ENCODE measurements at places on chromosomes 2 and 18. TPM values are rescaled to one million over a fixed set of nuclear protein-coding genes. Genes with fewer than 3 reads are reported as not detected.

Gene SPP2
- not detected for total RNA-seq

Gene ZNF532
- total RNA-seq: 217 TPM

Gene CBLN2
- 0.17 TPM for total RNA-seq

Gene SERPINB4
- not detected for total RNA-seq

GRCh38 chr2:26325851-26326250, 20.1 kb upstream of the SELENOI start:
- peaks cover 2% of the 10 kb centered on the region for H3K4me1 ChIP-seq
- H3K4me3 ChIP-seq: no peak overlapping the region
- DNase-seq: no peak
- no peaks in the 10 kb centered on the region for H3K36me3 ChIP-seq
- no peak overlapping the region for H3K27ac ChIP-seq

DNA sequence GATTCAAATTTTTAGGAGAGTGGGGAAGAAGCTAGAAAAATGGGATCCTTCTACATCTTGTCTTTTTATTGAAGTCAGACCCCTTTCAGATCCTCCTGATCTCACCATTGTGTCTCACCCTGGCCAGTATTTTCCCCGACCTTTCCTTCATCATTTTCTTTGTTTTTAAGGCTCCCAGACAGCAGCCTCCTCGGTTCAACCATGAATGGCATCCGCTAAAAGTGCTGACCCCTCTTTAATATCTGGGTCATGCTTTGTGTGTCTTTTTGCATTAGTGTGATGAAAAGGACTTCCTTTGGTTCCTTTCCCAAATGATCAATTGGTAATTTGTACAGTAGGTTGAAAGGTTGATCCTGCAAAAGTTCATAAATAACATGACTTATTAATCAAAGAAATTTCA, 26.7 kb upstream of the THOC1 start:
- H3K36me3 ChIP-seq: no peaks in the 10 kb centered on the region
- no peak overlapping the region for H3K4me3 ChIP-seq
- no peak for DNase-seq
- no peaks in the 10 kb centered on the region for H3K4me1 ChIP-seq

DNA sequence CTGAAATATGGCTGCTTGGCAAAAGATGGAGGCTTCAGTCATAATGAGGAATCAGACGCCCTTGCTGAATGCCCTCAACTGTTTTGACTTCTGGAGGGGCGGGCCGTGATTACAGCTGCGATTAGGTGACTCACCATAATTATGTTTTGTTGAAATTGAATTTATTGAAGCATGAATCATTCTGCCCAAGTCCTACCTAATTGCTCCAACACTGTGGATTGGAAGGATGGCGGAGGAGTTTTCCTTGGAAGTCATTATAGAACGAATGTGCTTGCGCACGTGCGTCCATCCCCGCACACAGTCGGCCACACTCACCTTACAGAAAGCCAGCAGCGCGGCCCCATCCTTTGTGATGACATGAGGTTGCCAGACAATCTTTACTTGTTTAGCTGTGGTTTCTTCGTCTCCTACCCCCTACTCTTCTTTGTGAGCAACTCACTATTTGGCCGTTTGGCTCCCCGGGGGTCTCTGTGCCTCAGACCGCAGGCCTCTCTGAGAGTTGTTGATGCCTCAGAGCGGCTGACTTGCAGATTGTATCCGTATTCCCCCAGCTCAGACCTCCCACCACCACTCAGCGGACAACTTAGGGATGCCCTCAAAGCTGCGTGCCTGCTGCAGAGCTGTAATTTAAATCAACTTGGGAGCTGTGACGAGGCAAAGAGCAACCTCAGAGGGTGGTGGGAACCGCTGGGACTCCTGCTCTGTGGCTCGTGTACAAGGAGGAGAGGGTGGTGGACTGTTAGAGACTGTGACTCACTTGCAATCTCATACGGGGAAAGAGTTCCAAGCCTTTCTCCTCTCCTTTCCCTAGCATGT, 513.4 kb downstream of the TNS1 start:
- H3K27ac ChIP-seq: no peak overlapping the region
- H3K27me3 ChIP-seq: no peaks in the 10 kb centered on the region
- DNase-seq: peak; percentile 14
- H3K36me3 ChIP-seq: no peaks in the 10 kb centered on the region
- no peaks in the 10 kb centered on the region for H3K4me1 ChIP-seq

DNA sequence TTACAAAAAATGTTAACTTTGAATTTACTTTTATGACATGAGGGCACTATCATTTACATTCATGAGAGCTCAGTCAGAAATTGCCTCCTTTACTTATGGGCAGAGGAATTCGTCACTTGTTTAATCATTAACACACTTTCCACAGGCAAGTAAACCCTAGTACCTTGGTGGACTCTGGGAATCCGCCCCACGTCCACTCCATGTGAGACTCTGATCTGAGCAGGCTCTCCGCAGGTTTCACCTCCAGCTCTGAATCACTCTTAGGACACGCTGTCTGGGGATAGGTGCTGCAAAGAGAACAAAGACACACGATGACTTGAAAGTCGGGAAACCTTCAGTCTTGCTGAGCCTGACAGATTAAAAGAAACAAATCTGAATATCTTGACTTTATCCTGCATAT, 73.6 kb downstream of the LPIN2 start:
- H3K4me1 ChIP-seq: no peaks in the 10 kb centered on the region
- no peak overlapping the region for H3K4me3 ChIP-seq
- H3K27ac ChIP-seq: no peak overlapping the region
- no peak for DNase-seq

DNA sequence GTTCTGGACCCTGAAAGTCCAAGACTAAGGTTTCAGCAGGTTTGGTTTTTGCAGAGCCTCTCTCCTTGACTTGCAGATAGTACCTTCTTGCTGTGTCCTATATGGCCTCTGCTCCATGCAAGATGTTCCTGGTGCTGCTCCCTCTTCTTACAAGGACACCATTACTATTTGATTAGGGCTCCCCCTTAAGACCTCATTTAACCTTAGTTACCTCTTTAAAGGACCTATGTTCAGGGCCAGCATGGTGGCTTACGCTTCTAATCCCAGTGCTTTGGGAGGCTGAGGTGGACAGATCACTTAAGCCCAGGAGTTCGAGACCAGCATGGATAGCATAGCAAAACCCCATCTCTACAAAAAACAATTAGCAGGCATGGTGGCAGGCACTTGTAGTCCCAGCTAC, 179.0 kb downstream of the SLC39A10 start:
- no peaks in the 10 kb centered on the region for H3K36me3 ChIP-seq
- H3K27me3 ChIP-seq: no peaks in the 10 kb centered on the region
- H3K4me1 ChIP-seq: no peaks in the 10 kb centered on the region

- no peak overlapping the region for H3K4me3 ChIP-seq
- peaks cover 1% of the 10 kb centered on the region for H3K27me3 ChIP-seq
- no peak overlapping the region for H3K27ac ChIP-seq
- no peak for DNase-seq
Observed at GRCh38 chr18:8627107-8627472, 17.9 kb downstream of the RAB12 start.

GRCh38 chr2:201974171-201975100, 59.2 kb upstream of the FZD7 start:
- peaks cover 33% of the 10 kb centered on the region for H3K4me1 ChIP-seq
- H3K27ac ChIP-seq: no peak overlapping the region
- H3K27me3 ChIP-seq: peaks cover 3% of the 10 kb centered on the region
- peak overlapping the region; percentile 32 for H3K4me3 ChIP-seq

DNA sequence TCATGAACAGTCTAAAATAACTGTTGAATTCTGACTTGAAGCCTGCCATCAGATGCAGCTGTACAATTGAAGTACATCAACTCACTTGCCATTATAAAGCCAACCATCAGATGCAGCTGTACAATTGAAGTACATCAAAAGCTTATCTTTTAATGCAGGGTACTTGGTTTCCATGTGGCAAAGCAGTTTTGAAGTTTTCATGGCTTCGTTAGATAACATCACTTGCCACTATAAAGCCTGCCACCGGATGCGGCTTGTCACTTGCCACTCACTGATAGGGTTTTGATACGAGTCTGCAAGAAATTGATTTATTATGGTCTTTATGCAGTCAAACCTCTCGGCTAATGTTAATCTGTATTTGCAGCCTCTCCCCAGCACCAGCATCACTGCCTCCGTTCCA, 1605.8 kb downstream of the SUCLG1 start:
- no peak overlapping the region for H3K27ac ChIP-seq
- no peak for DNase-seq
- H3K4me3 ChIP-seq: no peak overlapping the region
- H3K27me3 ChIP-seq: no peaks in the 10 kb centered on the region
- no peaks in the 10 kb centered on the region for H3K4me1 ChIP-seq
- H3K36me3 ChIP-seq: no peaks in the 10 kb centered on the region

DNA sequence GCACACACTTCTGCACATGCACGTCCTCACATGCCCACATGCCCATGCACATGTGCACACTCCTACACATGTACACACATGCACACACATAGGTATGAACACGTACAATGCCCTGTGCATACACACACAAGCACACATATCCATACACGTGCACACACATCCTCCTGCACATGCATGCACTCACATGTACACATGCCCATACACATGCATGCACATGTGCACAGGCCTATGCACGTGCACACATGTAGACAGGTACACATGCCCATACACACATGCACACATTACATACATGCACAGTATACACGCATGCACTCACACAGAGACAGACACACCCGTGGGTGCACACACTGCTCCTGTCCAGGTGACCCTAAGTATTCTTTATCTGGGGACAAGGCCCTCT, 34.3 kb downstream of the GPC1 start:
- peaks cover 19% of the 10 kb centered on the region for H3K36me3 ChIP-seq
- no peak for DNase-seq
- H3K27ac ChIP-seq: peak overlapping the region; percentile 60
- H3K4me3 ChIP-seq: peak overlapping the region; percentile 13
- peaks cover 20% of the 10 kb centered on the region for H3K27me3 ChIP-seq

DNA sequence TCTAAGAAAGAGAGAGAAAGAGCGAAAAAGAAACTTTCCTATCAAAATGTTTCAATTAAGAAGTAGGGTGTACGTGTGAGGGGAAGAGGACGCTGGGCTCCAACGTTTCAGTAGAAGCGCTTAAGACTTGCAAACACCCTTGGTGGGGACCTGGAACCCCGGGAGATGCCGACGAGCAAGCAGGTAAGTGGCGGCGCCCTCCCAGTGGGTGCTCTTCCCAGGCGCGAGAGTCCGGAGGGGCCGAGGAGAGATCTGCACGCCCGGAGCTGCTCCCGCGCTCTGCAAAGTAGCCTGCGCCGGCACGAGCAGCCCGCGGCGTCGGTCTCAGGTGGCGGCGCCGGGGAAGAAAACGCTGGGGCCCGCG, 678 bp upstream of the OTX1 start:
- H3K27me3 ChIP-seq: peaks cover 47% of the 10 kb centered on the region
- H3K36me3 ChIP-seq: peaks cover 7% of the 10 kb centered on the region
- H3K27ac ChIP-seq: peak overlapping the region; percentile 38
- DNase-seq: no peak

DNA sequence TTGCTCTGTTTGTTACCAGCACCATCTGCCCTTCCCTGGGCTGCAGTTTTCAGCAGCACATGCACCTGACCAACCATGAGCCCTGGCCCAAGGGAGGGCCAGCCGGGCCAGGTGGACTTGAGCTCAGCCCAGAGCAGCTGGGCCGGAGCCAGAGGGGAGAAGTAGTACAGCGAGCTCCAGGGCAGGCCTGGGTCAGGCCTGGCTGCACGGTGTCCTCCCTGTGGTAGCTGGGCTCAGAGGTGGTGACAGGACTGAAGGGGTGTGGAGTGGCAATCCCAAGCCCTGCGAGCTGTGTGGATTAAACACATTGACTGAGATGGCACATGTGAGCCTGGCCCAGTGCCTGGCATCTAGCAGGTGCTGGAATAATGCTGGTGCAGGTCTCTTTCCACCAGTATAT, 222.2 kb downstream of the GLI2 start:
- H3K4me1 ChIP-seq: peaks cover 14% of the 10 kb centered on the region
- no peaks in the 10 kb centered on the region for H3K36me3 ChIP-seq
- DNase-seq: no peak
- H3K27ac ChIP-seq: no peak overlapping the region
- peaks cover 8% of the 10 kb centered on the region for H3K27me3 ChIP-seq

DNA sequence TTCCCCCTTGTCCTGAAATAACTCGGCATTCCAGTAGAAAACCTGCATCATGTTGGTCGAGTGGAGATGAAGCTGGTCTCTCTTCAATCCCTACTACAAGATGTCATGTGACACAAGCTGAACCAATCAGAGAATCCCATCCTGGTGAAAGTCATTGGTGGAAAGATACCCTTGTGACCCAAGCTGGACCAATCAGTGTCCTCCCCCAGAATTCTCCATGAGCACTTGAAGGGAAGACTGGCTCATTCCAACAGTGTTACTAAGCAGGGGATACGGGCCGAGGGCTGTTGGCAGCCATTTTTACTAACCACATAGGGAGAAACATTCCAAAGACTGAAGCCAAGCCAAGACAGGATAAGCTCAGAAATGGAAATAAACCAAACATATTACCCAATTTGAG, 298.3 kb downstream of the ICOS start:
- no peak overlapping the region for H3K4me3 ChIP-seq
- no peak for DNase-seq
- no peak overlapping the region for H3K27ac ChIP-seq
- H3K27me3 ChIP-seq: peaks cover 2% of the 10 kb centered on the region
- no peaks in the 10 kb centered on the region for H3K36me3 ChIP-seq
- peaks cover 5% of the 10 kb centered on the region for H3K4me1 ChIP-seq

DNA sequence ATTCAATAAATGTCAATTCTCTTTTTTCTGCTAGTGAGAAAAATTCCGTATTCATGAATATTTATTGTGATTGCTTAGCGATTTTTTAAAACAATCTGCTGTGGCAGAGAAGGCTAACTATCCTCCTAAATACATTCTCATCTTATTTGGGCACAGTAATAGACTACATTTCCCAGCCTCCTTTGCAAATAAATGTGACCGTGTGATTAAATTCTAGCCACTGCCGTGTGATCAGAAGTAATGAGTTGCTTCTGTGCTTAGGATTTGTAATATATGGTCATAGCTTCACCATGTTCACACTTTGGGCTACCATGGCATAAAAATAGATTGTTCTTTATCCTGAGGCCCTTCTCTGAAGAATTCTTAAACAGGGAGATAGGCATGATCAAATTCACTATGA, 179.6 kb downstream of the FAM124B start:
- no peak overlapping the region for H3K27ac ChIP-seq
- no peaks in the 10 kb centered on the region for H3K4me1 ChIP-seq
- no peak for DNase-seq
- no peaks in the 10 kb centered on the region for H3K36me3 ChIP-seq
